ENCODE measurements at places on chromosomes 1 and 21. TPM values are rescaled to one million over a fixed set of nuclear protein-coding genes. Genes with fewer than 3 reads are reported as not detected.

DNA sequence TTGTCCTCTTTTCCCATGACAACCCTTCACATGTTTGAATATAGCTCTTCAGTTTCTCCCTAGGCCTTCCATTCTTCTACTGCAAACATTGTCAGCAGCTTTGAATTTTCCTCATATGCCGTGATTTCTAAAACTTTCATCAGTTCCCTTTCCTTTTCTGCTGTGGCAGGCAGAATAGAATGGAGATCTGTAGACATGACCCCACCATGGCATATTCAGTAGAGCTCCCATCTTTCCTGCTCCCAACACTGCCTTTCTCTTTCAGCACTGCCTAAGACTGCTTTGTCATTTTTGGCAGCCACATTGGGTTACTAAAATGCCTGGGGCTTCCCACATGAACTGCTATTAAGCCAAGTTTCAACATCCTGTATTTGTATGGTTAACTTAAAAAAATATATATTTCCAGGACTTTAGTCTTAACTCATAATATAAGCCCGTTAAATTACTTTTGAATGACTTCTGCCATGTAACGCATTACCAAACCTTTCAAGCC, 60.9 kb downstream of the TBX19 start:
- DNase-seq: no peak

- no peak for DNase-seq
Measured at GRCh38 chr1:54186056-54186455, 13.8 kb downstream of the CYB5RL start.

DNA sequence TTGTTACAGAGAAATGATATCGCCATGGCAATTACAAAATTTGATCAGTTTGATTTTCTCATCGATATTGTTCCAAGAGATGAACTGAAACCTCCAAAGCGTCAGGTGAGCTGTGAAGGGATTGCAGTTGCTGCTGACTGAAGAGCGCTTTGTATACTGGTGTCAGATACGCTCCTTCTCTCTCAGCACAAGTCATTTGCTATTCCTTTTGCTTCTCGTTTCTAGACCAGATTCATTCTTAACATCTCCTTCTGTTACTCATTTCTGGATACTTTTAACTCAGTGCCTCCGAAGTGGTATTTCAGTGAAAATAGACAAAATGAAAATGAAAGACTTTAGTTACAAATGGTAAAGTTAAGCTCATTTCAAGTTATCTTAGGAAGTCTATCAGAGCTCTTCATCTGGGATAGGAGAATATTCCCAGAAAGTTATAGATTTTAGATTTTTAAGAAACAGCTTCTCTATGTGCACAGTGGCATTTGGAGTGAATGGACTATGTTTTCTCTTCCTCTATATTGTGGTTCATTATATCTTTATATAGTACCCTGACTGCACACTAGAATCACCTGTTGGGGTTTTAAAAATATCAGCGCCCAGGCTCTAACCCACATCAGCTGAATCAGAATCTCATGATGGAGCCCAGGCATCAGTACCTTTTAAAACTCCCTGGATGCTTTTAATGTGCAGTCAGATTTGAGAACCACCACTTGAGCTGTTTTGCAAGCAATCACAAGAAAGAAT, 30.3 kb upstream of the KCNQ4 start:
- DNase-seq: no peak

DNA sequence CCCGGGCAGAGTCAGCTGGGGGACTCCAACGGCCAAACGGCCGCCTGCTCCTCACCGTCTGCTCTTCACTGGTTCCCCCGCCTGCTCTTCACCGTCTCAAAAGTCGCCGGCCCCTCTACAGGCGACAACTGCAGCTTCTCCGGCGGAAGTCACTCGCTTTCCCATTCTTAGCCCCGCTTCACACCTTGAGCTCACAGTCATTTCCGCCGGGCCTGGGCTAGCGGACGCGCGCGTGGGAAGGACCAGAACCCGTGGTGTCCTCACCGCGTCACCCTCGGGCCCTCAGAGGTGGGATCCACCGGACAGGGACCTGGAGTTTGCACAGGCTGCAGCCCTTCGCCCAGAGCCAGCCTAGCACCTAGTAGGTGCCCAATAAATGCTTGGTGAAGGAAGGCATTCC, 27.9 kb upstream of the HJV start:
- no peak for DNase-seq

DNA sequence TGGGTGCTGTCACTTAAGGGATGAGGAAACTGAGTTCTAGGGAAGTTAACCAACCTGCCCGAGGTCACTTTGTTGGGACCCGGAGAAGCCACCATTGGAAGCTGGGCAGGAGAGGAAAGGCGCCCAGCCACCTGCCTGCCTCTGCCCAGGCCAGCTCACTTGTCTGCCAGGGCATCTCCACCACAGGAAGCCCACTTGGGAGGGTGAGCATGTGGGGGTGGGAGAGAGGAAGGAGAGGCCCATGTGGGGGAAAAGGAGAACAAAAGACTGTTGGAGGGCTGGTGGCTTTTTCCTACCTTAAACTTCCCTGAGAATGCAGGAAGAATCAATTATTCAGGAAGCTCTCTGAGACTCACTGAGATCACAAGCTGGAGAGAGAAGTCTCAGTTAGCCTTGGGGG, 43.8 kb upstream of the SELENON start:
- DNase-seq: no peak

- no peak for DNase-seq
Measured at GRCh38 chr1:31811605-31812004, 4.2 kb downstream of the SPOCD1 start.

GRCh38 chr1:155304558-155305063, 3.4 kb upstream of the PKLR start:
- DNase-seq: no peak

- DNase-seq: peak; percentile 13
Measured at GRCh38 chr1:169604781-169605560, 18.7 kb upstream of the F5 start.

The JTB gene
- total RNA-seq: 91.1 TPM

The C1QTNF12 gene
- total RNA-seq: 3.2 TPM

All from CD8-positive, alpha-beta T cell (primary cell).